ENCODE measurements at places on chromosomes 16 and 17.

DNA sequence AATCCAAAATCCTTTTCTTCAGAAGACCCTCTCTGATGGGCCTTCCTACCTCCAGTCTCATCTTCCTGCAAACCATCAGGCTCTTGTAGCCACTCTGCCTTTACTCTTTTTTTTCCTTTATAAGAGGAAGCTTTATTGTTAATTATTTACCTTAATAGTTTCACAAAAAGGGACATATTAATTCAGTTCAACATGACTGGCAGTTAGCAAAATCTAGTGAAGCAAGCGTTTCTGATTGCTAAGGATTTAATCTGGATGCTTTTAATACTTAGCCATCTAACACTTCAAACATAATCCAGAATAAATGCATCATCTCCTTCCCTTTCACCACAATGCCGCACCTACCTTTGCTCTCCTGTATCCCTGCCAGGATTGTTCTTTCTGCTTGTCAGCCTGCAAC, 62.0 kb downstream of the SPACA3 start:
- no peak for DNase-seq

GRCh38 chr17:30290696-30291542, 825 bp downstream of the BLMH start:
- DNase-seq: no peak

DNA sequence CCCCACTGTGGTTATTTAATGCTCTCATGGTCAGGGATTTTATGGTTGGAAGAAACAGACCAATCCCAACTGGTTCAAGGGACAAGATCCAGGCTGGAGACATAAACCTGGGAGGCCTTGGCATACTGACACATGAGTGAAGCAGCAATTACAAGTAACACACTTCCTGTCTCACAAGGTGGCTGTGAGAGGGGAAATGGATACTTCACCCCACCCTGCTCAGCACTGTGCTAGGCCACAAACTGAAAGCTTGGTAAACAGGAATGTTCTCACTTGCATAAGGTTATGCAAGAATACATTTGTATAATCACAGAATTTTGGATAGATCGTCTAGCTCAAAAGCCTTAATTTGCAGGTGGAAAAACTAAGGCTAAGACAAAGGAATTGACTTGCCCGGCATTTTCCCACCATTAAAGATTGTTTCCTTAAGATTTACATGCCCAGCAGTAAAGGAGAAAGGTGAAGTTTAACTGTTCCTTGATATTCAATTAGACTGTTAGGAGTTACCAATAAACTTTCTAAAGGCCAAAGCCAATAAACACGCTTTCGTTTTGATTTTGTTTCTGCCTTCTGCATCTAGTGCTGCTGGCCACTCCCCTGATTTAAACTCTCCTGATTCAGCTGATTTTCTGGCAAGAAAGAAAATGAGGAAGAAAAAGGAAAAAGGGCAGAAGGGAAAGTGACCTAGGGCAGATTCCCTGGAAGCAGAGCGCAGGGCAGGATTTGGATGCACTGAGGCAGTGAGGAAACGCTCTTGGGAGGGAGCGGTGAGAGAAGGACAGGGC, 215.6 kb upstream of the CDH5 start:
- DNase-seq: no peak

- no peak for DNase-seq
These were observed 47.3 kb downstream of the TTC19 start for GRCh38 chr17:16046966-16047365.

DNA sequence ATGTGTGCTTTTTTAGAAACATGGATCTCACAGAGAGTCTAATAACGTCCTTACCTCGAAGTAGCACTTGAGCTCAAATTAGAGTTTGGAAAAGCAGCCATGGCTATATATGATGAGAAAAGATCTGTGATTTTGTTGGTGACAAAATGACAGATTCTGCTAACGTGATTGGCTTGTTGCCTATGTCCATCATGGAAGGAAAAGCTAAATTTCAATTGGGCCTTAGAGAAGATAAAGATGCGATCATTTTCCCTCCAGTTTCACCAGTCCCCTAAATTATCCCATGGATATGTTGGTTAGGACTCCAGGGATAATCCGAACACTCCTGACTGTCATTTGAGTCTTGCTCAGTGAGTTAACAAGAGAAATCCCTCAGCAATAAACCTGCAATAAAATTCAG, 175.8 kb downstream of the C16orf95 start:
- no peak for DNase-seq

DNA sequence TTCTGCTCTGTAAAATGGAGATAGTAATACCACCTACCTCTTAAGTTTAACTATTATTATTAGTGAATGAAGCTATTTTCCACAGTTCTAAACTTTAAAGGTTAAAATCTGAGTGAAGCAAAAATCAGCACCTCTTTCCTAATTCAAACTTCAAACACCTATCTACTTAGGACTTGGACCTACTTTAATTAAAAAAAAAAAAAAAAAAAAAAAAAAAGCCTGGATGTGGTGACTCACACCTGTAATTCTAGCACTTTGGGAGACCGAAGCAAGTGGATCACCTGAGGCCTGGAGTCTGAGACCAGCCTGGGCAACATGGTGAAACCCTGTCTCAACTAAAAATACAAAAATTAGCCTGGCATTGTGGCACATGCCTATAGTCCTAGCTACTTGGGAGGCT, 5.0 kb upstream of the KANSL1 start:
- no peak for DNase-seq

- no peak for DNase-seq
These were observed 4.6 kb downstream of the METTL9 start for GRCh38 chr16:21603928-21604327.

- DNase-seq: no peak
These were observed 361.2 kb downstream of the TMEM114 start for GRCh38 chr16:8229011-8229520.

- no peak for DNase-seq
These were observed 148.9 kb downstream of the RPTOR start for GRCh38 chr17:80693511-80693910.

DNA sequence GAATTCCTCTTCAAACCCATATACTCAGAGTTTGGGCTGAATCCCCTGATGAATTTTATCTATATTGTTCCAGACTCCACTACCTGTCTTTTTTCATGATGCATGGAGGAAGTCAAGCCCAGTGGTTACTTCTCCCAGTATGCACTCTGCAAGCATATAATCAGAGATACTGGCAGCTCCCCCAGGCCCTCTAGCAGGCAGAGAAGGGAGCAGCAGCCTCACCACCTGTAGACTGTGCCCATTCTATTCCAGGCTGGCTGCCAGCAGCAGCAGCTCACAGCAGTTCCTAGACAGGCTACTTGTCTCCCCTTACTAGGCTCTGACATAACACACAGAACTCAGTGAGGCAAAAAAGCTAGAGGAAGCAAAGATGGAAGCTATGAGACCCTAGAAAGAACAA, 3.4 kb downstream of the MKS1 start:
- no peak for DNase-seq
